ENCODE measurements at places on chromosomes 6 and 20.
A peak's percentile ranks its signal among the peaks of the same experiment; 100 is the strongest.

- peak; percentile 21 for DNase-seq
Measured at GRCh38 chr6:138654715-138655634, 118.6 kb upstream of the CCDC28A start.

- DNase-seq: no peak
Measured at GRCh38 chr6:150835620-150836019, 29.9 kb upstream of the MTHFD1L start.

DNA sequence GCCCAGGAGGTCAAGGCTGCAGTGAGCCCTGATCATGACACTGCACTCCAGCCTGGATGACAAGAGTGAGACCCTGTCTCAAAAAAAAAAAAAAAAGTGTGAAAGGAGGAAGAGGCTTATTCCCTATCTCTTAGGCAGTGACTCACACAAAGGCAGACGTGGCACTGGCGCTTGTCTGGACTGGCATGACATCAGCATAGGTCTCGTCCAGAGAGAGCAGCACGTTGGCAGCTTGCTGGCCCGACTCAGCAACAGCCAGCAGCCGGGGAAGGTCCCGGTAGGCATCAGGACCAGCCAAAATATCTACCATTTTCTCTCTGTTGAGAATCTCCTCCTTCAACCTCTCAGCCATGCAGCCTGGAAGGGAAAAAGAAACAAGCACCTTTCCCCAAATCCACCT is 14.1 kb downstream of the CDK5RAP1 start:
- DNase-seq: no peak

GRCh38 chr20:5971203-5971602 is 20.8 kb downstream of the MCM8 start:
- DNase-seq: no peak

- DNase-seq: no peak
Measured at GRCh38 chr20:40251284-40251932, 437.6 kb downstream of the MAFB start.

- DNase-seq: no peak
Measured at GRCh38 chr6:46012834-46013233, 2.8 kb downstream of the CLIC5 start.

- DNase-seq: no peak
Measured at GRCh38 chr20:11780765-11781369, 136.8 kb upstream of the BTBD3 start.

- no peak for DNase-seq
Measured at GRCh38 chr20:6644813-6645628, 122.5 kb upstream of the BMP2 start.

- DNase-seq: no peak
Measured at GRCh38 chr6:34300332-34300751, 51.5 kb upstream of the SMIM29 start.

DNA sequence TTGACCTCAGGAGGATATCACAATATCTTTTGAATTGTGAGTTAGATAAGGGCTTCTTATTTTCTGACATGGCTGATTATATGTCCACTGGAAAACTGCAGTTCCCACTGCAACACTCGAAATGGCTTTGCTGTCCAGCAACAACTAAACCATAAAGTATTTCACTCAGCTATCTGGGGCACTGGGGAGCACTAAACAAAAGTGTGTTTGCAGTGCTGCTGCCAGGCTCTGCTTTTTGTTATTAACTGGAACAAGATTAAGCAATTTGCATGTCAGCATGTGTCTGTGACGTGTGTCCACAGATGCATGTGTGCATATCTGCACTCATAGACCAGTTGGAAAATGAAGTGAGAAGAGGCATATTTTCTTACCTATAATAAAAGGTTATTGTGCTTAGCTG is 107.8 kb upstream of the CCN2 start:
- peak; percentile 29 for DNase-seq

- peak; percentile 54 for DNase-seq
Measured at GRCh38 chr20:10558635-10559187, 115.1 kb downstream of the JAG1 start.

- no peak for DNase-seq
Measured at GRCh38 chr6:43378631-43379030, 9.2 kb upstream of the ZNF318 start.

GRCh38 chr6:83546636-83547035 is 34.3 kb downstream of the PRSS35 start:
- DNase-seq: no peak

- no peak for DNase-seq
Measured at GRCh38 chr6:93322651-93323050, 96.7 kb downstream of the EPHA7 start.

GRCh38 chr20:44732327-44732726 is 13.3 kb upstream of the KCNK15 start:
- no peak for DNase-seq

DNA sequence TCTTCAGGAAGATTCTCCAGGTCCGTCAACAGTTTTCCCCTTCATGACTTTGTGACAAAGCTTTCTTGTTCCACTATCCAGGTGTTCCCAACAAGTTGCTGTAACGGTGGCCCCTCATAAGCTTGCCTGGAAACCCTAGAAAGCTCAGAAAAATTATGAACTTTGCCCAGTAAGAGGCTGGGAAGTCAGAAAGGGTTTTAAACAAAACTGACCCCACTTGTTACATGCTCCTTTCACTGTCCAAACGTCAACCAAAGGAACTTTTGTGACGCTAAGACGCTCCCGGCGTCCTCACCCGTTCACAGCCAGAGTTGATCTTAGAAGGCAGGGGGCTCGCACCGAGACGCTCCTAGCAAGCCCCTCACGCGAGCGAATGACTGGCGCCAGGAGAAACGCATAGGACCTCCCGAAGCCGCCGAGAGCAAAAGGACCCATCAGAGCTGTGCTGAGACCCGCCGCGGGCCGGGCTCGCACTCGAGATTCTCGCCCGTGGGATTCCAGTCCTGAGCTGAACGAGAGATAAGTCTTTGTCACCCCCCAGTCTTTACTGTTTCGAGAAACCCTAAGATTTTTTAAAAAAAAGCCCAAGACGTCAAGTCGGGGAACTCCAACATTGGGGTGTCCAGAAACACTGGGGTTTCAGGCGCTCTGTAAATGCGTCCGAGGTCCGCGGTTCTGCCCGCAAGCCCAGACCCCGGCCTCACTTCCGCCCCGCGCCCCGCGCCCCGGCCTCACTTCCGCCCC is 544 bp upstream of the ACAT2 start:
- DNase-seq: no peak

DNA sequence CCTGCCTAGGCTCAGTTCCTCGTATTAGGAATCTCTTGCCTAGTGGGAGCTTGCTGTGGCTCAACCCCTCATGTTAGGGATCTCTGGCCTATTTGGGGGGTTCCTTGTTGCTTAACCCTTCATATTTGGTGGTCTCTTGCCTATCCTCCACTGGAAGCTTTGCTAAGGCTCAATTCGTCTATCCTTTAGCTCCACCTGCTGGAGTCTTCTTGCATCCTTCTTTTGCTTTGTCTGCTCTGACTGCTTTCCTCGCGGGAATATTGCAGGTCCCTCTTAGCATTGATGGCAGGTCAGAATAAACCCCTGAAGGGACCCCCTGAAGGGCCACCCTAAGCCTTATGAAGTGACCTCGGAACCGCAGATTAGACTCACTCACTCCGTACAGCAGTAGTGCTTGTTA is 203.0 kb upstream of the TBX18 start:
- peak; percentile 8 for DNase-seq

DNA sequence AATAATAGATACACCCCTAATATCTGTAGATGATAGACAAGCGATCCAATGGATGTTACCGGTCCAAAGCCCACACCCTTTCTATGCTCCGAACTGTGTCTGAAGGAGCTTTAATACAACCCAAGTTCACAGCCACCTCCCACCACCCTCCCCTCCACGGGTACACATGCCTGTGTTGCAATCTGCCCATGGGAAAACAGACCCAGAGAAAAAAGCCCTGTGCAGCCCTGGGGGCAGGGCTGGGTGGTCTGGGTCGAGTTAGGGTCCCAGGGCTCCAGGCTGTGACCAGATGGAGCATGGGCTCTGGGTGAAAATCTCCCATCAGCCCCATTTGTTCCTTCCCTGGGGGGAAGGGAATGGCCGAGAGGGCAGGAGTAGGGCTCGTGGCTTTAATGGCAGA is 65.8 kb downstream of the BANF2 start:
- DNase-seq: no peak

DNA sequence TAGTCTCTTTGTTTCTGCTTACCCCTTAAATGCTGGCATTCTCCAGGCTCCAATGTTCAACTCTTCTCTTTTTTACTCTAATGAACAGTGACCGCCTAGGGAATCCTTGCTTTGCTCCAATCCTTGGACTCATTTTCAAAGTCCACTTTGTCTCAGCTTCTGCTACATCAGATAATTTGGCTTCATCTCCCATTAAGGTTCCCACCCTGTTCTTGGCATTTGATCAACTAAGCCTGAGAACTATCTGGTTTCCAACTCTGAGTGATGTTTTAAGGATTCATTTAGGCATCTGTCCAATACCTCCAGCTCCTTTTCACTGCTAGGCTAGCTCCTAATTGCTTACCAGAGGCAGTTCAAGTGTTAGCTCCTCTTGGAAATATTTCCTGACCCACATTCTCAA is 64.9 kb downstream of the ME1 start:
- peak; percentile 45 for DNase-seq

DNA sequence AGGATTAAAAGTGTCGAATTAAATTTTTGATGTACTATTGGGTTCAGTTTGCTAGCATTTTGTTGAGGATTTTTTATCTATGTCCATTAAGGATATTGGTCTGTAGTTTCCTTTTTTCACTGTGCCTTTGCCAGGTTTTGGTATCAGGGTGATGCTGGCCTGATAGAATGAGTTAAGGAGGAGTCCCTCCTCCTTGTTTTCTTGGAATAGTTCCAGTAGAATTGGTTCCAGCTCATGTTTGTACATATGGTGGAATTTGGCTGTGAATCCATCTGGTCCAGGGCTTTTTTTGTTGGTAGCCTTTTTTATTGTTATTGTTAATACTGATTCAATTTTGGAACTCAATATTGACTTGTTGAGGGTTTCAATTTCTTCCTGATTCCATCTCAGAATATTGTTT is 141.8 kb downstream of the SIM1 start:
- no peak for DNase-seq

DNA sequence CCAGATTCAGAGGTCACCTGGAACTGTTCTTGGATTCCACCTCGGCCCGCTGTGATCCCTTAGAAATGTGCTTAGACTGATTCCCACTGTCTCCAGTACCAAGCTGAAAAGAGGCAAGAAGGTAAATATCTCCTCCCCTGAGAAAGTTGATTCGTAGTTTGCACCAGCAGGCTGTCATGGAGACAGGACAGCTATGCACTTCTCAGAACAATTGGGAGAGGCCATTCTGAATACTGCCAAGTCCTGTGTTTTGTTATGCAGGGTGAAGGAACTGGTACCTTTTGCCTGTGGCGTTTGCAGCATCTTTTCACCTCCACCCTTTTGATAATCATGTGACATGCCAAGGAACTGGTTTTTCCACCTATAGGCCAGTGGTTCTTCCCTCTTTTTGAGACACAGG is 58.2 kb upstream of the RNGTT start:
- DNase-seq: no peak
